ENCODE measurements at places on chromosomes 3 and 15.

GRCh38 chr15:69513450-69513960 lies 60.9 kb downstream of the RPLP1 start:
- no peak for DNase-seq

DNA sequence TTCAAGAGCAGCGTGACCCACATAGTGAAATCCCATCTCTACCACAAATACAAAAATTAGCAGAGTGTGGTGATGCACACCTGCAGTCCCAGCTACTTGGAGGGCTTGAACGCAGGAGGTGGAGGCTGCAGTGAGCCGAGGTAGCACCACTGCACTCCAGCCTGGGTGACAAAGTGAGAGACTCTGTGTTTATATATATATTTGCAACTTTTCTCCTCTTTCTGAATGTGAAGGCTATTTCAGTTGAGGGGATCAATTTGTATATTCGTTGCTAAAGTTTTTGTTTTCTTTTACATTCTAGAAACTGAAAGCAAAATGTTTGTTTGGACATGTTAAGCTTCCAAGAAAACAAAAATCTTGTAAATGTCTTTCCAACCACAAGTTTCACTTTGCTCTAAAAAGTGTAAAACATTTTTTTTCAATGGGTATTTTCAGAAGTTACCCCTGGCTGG lies 29.8 kb upstream of the FAM98B start:
- peak; percentile 23 for DNase-seq

- DNase-seq, result no peak
Observed at GRCh38 chr15:31024330-31024729, 32.9 kb upstream of the MTMR10 start.

DNA sequence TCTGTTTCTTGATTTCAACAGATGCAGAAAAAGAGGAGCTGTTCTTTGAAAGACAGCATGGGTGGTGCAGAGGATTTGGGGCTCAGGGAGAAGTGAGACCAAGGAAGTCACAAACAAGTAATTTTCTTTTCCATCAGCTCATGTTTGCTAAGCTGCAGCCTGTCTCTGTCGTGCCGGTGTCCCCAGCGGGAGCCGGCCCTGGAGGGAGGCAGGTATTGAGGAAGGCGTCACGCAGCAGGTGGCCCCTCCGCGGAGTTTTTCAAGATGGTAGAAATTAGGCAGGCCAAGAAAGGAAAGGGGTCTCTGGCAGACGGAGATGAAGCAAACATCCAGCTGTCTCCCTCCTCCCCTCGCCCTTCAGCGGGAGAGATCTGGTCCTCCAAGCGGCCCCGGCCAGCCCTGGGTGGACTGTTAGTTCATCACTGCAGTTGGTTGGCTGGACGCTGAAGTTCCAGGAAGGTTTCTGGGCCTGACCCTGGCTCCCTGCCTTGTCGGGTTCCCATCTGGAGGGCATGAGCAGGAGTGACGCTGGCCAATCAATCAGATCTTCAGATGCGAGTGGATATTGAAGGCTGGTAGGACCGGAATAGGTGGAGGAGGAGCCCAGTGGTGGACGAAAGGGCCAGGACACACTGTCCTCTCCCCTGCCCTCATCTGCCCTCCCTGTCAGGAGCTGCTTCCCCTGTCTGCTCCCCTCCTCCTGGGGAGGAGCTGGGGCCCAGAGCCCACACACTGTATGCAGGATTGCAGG lies 27.7 kb upstream of the MUC4 start:
- no peak for DNase-seq

- DNase-seq, result no peak
Observed at GRCh38 chr3:40008796-40009195, 199.4 kb downstream of the MYRIP start.

All from activated CD4-positive, alpha-beta T cell treated with anti-CD3 and anti-CD28 coated beads, Interleukin-10, Interleukin-2, amounts not matched to agents 100 ng/mL and 50 ng/mL, durations not matched to agents 16 hours and 8 hours (primary cell).